ENCODE measurements at places on chromosomes 5 and 9.

- peak; percentile 83 for DNase-seq
These were observed 12.7 kb upstream of the DNAH5 start for GRCh38 chr5:13957032-13957645.

DNA sequence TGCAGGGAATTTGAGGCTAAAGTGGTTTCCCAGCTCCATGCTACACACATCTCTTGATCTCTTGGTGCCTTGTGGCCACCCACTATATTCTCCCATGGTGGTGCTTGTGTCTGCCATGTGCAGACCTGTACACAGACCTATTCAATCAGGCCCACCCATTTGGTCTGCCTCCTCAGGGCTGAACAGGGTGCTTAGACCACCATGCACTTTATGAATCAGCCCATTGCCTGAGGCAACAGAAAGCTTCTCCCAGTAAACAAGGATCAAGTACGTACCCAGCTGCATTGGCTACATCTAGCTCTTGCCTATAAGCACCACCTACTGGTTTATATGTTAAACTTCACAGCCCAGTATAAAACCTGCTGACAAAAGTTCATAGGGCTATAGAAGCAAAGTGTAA, 664.3 kb upstream of the EDIL3 start:
- DNase-seq = peak; percentile 59

GRCh38 chr5:54446379-54446732, 9.1 kb upstream of the HSPB3 start:
- DNase-seq = no peak

- no peak for DNase-seq
These were observed 321.5 kb downstream of the FBXL7 start for GRCh38 chr5:15821506-15821905.

- no peak for DNase-seq
These were observed 2.2 kb upstream of the CLINT1 start for GRCh38 chr5:157860898-157861890.

DNA sequence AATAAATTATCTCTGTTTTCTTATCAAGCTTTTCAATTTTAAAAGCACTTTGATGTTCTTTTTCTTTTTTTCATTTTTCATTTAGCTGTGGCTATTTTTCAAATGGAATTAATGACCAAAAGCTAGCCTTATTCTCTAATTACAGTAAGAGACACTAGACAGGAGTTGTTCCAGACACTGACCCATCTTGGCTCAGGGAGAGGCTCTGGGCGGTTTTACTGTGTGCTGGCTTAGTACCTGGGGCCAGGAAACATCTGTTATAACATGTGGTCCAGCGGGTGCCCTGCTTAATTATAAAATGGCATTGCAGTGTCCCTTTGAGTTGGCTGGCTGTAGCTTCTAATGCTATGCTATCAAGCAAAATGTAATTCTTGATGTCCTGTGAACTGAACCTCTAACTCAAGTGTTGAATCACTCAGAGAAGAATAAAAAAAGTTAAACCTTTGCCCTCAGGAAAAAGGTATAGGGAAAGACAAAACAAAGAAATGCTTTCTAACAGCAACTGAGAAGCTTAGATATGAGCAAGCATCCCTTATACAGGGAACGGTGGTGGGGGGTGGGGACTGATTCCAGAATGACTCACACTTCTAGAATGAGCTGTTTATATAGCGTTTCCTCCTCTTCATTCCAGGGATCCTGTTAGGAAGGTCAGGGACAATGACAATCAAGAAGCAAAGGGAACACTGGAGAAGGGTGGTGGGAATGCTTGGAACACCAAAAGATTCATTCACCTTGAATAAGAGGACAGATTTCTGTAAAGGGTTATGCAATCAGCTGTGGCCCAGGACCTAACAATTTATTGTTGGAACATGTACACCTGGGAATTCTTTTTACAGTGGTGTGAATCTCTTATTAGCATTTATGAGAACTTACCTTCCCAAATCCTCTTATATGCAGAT, 58.7 kb upstream of the NFIB start:
- DNase-seq = no peak
